ENCODE measurements at places on chromosomes 7 and 10.
A peak's percentile ranks its signal among the peaks of the same experiment; 100 is the strongest.

GRCh38 chr7:138970952-138971351 lies 10.2 kb downstream of the KIAA1549 start:
- DNase-seq: no peak

DNA sequence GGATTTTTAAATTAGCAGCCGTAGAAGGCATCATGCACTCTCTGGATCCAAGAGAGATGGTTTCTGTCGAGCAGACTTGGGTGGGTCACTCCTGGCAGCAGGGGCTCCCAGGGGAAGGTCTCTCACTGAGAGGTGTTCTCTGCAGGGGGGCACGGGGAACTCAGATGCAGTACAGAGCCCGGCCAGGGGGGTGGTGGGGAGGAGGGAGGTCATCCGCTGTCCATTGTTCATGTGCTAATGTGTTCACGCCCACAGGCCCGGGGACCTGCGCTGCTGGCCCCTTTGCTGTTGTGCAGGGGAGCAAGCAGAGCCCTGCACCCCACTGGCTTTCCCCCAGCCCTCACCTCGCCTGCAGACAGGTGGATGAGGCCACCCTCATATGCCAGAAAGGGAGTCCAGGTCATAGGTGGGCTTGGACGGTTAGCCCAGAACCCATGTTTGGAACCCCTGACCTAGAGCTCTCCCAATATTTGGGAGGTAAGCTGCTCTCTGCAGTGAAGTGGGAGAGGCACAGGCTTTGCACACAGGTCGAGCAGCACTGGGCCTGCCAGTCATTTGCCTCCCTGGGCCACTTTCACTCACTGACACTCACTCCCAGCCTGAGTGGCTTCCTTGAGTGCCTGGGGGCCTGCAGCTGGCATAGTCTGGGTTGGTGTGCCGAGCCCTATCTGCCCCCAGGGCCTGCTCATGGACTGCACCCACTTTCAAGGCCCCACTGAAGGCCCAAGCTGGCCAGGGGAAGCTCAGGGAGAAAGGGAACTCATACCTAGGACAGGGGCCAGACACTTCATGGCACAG lies 12.6 kb upstream of the TBRG4 start:
- no peak for DNase-seq

DNA sequence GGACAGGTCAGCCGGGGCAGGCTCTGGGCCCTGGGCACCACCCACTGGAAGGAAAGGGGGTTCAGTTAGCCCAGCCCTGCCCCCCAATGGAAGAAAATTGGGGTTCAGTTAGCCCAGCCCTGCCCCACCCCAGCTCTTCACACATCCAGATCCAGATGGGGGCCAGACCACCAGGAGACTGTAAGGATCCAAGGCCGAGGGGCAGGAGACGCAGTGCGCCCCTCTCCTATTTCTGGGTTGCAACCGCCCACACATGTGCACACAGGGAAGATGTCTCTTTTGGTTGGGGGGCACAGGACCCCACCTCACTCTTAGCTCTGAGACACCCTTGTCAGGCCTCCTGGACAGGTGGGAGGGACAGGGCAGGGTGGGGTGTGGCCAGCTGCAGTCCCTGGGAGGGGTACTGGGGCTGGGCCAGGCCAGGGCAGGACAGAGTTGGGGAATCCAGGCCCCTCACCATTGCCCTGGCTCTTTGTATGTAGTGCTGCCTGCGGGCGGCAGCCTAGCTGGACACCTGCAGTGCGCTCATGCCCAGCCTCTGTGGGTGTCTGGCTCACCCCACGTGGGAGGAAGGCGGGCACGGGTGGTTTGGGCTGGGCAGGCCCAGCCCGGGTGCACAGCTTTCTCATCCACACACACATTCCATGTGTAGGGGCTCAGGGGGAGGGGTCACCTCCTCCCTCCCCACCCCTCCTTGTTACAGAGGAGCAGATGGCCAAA lies 141.2 kb downstream of the LHPP start:
- no peak for DNase-seq

GRCh38 chr7:143316492-143316891 lies 581 bp downstream of the CLCN1 start:
- no peak for DNase-seq

DNA sequence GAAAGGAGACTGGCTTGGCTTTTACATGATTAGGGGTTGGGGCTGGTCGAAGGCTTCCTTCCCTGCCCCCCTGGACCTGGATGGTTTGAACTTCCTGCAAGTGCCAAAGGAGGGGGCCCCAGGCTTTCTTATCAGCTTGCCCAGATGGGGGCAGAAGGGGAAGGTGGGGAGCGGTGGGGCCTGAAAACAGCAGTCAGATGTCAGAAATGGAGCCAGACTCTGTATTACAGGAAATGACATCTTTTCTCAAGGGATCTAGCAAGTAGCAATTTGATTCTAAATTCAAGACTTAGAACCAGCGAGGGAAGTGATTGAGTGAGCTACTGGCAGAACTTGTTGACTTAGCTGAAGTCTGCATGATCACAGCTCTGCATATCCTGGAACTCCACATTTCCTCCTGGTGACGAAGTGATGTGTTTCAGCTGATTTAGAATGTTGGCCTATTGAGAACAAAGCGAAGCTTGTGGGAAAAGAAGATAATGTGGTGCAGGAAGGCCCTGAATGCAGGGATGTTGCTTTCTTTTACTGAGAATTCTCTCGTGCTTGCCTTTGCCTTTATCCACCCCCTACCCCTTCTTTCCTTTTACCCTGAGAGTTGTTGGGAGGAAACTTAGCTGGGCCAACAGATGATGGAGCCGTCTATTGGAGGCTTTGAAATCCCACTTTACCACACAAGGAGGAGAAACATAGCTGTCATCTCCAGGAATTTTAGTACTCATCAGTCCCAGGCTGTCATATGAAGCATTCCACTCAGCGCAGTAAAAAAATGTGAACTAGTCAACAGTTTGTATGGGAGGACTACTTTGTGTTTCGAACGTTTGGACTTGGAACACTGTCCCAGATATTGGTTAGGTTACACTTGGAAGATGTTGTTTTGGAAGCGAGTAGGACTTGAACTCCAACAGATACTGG lies 43.2 kb downstream of the CCNY start:
- DNase-seq: peak; percentile 96

- no peak for DNase-seq
Observed at GRCh38 chr10:44293842-44294241, 91.1 kb downstream of the CXCL12 start.

- no peak for DNase-seq
Observed at GRCh38 chr10:33760056-33760943, 425.8 kb upstream of the NRP1 start.

DNA sequence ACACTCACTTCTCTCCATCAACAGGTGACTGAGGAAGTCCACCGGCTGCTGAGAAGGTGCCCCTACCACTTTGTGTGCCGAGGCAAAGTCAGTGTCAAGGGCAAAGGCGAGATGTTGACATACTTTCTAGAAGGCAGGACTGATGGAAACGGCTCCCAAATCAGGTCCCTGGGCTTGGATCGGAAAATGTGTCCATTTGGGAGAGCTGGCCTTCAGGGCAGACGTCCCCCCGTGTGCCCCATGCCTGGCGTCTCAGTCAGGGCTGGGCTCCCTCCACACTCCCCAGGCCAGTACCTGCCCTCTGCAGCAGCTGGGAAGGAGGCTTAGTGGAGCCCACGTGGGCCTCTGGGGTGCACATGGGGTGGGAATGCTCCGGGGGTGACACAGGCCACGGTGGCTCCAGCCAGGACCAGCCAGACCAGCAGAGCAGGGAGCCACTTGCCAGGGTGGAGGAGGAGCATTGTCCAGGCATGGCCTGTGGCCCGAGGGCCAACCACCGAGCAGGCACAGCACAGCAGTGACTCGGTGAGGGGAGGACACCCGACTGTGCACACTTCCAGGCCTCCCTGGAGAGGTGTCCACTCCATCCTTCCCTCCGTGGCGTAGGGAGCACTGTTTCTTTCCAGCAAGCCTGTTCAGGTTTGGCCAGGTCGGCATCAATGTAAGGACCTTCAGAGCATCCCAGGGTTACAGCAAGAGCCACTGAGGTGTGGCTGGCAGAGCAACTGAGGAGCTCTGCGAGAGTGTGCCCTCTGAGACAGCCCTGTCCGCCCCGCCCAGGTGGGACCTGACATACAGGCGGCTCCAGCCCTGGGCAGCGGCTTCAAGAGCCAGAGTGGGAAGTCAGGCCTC lies 139.7 kb downstream of the ADCY1 start:
- no peak for DNase-seq

DNA sequence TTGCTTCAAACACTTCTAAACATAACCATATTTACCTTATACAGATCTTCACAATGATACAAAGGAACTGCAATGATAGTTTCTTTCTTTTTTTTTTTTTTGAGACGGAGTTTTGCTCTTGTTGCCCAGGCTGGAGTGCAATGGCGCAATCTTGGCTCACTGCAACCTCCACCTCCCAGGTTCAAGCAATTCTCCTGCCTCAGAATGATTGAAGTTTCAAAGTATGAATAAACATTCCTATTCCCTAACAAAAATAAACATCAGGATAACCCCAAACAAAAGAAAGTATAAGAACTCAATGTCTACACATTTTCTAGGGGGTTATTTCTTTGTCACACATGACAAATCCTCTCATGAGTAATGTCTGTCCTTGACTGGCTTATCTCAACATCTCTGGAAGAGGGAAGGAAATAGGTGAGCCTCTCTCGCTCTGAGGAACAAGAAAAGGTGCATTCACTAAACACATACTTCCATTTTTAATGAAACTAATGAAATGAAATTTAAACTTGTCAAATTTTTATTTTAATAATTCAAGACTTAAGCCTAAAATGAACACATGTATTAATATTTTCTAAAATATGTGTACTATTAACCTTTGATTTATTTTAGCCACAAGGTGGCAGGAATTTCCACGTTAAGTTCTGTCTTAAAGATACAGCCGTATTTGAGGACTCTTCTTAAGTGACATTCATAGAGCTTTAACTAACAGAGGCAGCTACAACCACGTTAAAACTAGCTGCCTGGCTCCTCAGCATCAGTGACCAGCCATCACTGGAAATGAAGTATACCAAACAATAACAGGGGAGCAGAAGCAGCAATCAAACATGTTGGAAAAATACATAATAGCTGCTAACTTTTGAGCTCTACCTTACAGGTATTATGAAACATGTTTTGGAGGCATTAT lies 58.3 kb downstream of the MALSU1 start:
- DNase-seq: peak; percentile 76

- DNase-seq: no peak
Observed at GRCh38 chr7:18754766-18755165, 259.2 kb downstream of the HDAC9 start.

DNA sequence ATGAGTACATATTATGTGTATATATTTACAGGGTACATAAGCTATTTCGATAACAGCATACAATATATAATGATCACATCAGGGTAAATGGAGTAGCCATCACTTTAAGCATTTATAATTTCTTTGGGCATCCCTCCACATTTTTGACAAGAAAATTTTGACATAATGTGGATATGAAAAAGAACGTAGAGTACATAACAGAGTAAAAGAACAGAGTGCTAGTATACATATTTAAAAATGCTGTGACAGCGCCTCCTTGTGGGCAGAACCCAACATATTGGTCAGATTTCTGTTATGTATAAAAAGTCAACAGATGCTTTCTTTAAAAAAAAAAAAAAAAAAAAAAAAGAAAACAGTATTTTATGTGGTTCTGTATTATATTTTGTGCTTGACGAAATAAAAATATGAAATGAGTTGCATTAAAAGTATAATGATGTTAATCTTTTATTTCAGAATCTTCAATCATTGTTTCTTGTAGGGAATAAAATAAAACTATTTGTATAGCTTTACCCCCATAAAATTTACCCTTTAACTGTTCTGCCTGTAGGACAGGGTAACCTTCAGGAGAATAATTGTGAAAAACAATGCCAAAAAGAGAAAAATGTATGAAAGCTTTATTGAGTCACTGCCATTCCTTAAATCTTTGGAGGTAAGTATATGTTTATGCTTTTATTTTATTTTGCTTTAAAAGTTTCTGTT lies 18.3 kb upstream of the HBP1 start:
- DNase-seq: peak; percentile 74

DNA sequence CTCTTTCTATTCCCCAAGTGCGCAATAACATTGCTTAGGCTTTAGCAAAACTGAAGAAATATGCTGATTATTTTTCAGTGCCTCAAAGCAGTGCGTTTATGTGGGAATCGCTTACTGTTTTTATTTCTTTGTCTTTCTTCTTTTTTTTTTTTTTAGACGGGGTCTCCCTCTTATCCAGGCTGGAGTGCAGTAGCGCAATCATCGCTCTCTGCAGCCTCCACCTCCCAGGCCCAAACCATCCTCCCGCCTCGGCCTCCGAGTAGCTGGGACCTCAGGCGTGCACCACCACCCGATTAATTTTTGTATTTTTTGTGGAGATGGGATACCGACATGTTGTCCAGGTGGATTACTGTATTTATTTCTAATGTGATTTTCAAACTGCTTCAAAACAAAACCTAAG lies 1.2 kb downstream of the DENND10 start:
- DNase-seq: no peak

- no peak for DNase-seq
Observed at GRCh38 chr10:77738496-77739158, 101.0 kb upstream of the KCNMA1 start.

DNA sequence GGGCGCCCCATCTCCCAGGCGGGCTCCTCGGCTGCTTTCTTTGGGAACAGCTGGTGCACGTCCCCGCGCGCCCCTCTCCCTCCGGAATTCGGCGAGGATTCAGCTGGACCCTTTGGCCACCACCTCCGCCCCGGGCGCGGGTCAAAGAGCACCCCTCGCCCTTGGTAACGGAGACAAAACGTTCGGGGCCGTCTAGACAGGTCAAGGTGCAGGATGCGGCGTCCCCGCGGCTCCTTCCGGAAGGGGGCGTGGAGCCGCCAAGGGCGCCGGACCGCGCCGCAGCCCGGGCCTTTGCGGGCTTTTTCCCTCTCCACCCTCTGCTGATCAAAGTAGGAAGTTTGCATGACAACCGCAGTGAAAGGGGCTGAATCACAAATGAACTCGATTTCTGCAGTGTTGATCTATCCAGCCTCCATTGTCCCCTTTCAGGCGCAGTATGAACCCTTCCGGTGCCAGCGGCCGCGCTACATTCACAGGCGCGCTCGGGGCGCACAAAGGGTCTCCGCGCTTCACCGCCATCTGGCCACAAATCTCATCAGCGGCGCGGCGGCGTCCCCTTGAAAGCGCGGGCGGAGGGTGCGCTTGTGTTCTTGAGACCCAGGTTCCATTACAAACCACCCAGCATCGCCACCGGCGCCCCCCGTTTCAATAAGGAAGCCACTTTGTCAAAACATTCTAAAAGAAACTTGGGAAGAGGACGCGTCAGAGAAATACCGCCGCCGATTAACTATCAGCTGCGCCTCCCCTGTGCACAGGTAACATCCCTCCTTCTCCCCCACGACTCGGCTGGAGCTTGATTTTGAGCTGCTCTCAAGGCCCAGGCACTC lies 36.4 kb downstream of the CNPY1 start:
- no peak for DNase-seq

- DNase-seq: peak; percentile 75
Observed at GRCh38 chr10:14604181-14605142, 170.2 kb downstream of the FAM107B start.

- DNase-seq: no peak
Observed at GRCh38 chr10:15595260-15595659, 124.5 kb downstream of the ITGA8 start.

DNA sequence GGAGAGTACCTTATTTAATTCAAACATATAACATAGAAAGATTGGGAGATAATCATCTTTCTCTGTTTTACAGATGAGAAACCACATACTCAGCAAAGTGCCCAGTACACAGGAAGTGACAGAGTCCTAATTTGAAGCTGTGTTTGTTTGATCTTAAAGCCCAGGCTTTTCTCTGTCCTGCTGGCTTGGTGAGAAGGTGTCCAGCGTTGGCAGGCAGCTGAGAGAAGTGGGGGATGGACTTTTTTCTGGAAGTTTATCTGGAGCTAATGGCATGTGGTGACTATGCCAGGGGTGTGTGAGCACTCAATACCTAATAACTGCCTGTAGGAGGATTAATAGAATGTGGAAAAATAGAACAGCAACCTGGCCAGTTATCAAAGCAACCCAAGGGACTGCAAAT lies 60.8 kb downstream of the NPSR1 start:
- DNase-seq: no peak

- DNase-seq: no peak
Observed at GRCh38 chr7:105680505-105681187, 99.4 kb upstream of the EFCAB10 start.
